ENCODE measurements at places on chromosomes 12 and 14.

GRCh38 chr12:127257366-127257935 is 1009.5 kb upstream of the TMEM132C start:
- no peak for DNase-seq

GRCh38 chr12:13257356-13257875 is 60.9 kb downstream of the EMP1 start:
- DNase-seq: no peak

- peak; percentile 28 for DNase-seq
Measured at GRCh38 chr12:123512838-123513665, 20.5 kb downstream of the RILPL1 start.

- no peak for DNase-seq
Measured at GRCh38 chr12:15320881-15321280, 1.4 kb upstream of the PTPRO start.

- DNase-seq: no peak
Measured at GRCh38 chr14:20516921-20517320, 11.6 kb downstream of the RNASE10 start.

DNA sequence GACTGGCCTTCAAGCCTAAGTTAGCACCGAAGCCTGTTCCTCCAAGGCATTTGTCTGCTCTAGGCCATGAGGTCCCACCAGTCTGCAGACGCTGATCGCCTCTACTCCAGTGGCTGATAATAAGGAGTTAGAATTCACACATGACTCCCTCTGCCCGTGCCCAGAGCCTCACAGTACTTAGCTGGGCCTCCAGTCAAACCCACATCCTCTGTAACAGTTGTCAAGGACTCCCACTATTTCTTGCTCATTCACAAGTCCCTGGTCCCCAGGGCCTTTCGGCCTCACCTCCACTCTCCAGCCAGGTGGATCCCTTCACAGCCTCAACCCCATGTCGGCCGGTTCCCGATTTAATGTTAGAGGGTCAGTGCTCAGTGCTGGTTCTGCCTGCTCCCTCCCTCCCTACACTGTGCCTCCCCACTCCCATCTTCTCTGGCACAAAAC is 6.3 kb upstream of the KRT5 start:
- no peak for DNase-seq

- no peak for DNase-seq
Measured at GRCh38 chr12:51190820-51191219, 17.9 kb upstream of the TFCP2 start.

GRCh38 chr12:28164644-28165275 is 25.5 kb upstream of the CCDC91 start:
- DNase-seq: no peak

GRCh38 chr14:22786685-22787084 is 20.2 kb downstream of the OXA1L start:
- DNase-seq: no peak

DNA sequence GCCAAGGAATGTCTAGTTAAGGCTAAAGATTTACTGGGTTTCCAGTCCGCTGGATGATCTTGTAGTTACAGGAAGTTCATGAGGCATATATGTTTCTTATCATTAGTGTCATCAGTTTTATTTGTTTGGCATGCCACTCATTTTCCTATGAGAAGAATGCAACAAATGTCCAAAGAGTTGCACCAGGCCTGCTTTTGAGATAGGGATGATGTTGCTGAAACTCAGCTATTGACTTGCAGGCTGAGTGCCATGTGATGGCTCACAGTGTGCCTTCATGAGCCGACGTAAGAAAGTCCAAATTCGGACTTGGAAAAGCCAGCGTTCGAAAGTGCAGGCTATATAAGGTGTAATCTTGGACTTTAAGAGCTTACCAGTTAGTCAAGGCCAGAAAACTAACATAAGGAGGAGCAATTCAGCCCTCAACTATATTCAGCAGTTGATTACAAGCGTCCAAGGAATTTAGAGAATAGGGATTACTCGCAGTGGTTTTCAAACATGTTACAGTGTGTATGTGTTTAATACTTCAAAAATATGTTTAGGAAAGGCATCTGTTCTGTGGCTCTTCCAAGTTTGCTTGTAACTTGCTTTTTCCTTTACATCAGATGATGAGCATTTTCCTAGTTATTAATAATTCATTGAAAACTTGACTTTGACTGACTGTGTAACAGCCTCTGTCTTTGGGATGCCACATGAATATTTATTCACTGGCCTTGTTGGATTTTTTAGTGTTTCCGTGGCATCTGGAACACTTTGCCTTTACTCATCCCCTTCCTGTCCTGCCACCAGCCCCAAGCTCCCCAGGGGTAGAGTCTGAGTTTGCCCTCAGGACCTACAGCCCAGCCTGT is 101.3 kb downstream of the LGMN start:
- DNase-seq: no peak

GRCh38 chr12:26402648-26403047 is 207.3 kb downstream of the SSPN start:
- no peak for DNase-seq

DNA sequence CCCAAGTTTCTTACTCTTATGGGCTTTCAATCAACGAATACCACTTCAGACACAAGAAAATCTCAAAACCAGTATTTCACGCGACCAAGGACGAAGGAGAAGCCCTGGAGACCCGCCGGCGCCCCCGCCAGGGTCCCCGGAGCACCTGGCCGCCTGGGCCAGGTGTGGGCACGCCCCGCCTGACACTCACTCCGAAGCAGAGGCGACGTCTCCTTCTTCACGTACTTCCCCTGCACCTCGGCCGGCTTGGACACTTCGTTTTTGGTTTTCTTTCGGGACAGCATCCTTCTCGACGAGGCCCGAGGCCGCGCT is 466 bp downstream of the SAV1 start:
- no peak for DNase-seq

DNA sequence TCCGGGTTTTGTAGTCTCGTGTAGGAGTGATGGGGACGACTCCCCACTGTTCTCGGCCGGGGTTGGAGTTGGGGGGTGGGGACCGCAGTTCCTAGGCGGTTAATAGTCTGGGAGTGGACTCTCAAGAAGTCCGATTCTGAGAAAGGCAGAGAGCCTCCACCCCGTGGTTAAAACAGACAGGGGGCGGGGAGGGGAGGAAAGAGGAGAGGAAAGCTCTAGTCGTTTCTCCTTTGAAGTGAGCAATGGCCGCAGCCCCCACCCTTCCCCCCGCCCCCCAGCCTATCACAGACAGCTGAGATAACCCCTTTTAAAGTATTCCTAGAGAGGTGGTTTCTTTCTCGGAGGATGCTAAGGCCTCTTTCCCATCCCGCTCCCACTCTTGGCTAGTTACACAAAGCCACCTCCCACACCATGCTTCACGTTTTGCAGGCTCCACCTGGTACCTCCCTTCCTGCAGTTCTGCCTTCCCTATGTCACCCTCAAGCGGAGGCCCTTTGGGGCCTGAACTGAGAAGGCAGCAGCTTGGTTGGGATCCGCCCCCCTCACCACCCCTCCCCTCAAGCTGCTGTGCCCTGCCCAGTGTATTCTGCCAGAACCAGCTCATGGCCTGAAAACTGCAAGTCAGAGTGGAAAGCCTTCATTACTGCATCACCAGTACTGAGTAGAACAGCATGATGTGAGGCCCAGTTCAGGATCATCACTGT is 853 bp downstream of the USP5 start:
- peak; percentile 44 for DNase-seq

DNA sequence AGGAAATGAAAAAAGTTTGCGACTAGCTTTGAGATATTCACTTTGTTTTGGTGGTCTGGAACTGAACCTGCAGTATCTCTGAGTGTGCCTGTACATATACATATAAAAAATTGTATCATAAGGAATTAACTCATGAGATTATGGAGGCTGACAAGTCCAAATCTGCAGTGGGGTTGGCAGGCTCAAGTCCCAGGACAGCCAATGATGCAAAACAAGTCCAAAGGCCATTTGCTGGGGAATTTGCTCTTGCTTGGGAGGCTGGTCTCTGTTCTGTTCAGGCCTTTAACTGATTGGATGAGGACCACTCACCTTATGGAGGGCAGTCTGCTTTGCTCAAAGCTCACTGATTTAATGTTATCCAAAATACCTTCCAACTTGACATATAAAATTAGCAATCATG is 66.8 kb downstream of the FGD4 start:
- no peak for DNase-seq

- DNase-seq: no peak
Measured at GRCh38 chr12:53592426-53592825, 33.8 kb downstream of the ATF7 start.

Measured in BE2C (cell line).